ENCODE measurements at places on chromosomes 13 and 19.

DNA sequence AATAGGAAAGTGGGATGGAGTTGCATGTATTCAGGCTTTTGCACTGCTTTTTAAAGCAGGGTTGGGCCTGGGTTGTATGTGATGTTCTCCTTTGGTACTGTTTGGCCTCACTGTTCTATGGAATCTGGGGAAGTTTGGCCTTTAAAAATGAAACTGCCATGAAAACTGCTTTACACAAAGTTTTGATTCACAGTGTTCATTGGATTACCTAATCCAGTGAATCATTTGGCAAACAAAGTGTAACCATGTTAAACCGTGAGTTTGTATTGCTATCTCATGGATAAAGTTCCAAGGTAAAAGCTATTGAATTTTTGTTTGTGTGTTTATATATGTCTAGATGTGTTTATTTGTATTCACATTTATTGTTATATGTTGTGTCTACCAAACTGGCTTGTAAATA lies 1658.6 kb downstream of the OLFM4 start:
- no peak overlapping the region for H3K4me3 ChIP-seq
- DNase-seq: no peak
- H3K27ac ChIP-seq: no peak overlapping the region
- H3K36me3 ChIP-seq: no peaks in the 10 kb centered on the region
- H3K4me1 ChIP-seq: no peaks in the 10 kb centered on the region
- no peaks in the 10 kb centered on the region for H3K27me3 ChIP-seq

- no peaks in the 10 kb centered on the region for H3K27me3 ChIP-seq
- no peaks in the 10 kb centered on the region for H3K4me1 ChIP-seq
- H3K36me3 ChIP-seq: no peaks in the 10 kb centered on the region
- DNase-seq: peak; percentile 72
Measured at GRCh38 chr13:97028441-97029299, 34.4 kb upstream of the OXGR1 start.

- H3K4me3 ChIP-seq: peak overlapping the region; percentile 88
- H3K36me3 ChIP-seq: no peaks in the 10 kb centered on the region
- H3K27ac ChIP-seq: peak overlapping the region; percentile 81
- H3K4me1 ChIP-seq: peaks cover 10% of the 10 kb centered on the region
- H3K27me3 ChIP-seq: no peaks in the 10 kb centered on the region
Measured at GRCh38 chr19:5903056-5903623, 450 bp downstream of the NDUFA11 start.

GRCh38 chr19:32866061-32866460 lies 3.5 kb downstream of the SLC7A9 start:
- no peak overlapping the region for H3K4me3 ChIP-seq
- H3K27me3 ChIP-seq: no peaks in the 10 kb centered on the region
- H3K4me1 ChIP-seq: no peaks in the 10 kb centered on the region
- no peak for DNase-seq

Measured in colonic mucosa (tissue), 4 donors.